NCI-H524 treated with DMSO at 0.1 percent for 48 hours (cell line): ENCODE measurements at places on chromosomes 13 and 19.

DNA sequence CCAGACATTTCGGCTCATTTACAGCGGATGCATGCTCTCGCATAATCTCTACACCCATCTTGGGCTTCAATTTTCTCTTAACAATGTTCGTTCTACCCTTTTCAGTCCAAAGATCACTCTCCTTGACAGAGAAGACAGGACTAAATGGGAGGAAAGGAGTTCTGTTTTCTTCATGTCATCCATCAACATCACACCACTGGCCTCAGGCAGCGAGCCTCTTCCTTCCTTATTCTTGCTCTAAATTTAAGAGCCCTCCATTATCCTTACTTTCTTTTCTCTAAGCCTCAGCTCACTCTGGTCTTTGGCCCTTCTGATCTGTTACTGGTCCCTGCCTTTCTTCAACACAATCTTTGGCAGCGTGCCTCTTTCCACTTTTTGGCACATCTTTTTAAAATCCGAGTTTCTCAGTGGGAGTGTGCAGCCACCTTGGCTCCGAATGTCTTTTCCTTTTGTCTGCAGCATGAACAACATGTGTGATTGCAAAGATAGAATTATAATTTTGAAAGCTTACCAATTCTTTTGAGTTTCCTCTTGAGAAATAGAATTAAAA is 98.7 kb downstream of the FAM216B start:
- DNase-seq = no peak

DNA sequence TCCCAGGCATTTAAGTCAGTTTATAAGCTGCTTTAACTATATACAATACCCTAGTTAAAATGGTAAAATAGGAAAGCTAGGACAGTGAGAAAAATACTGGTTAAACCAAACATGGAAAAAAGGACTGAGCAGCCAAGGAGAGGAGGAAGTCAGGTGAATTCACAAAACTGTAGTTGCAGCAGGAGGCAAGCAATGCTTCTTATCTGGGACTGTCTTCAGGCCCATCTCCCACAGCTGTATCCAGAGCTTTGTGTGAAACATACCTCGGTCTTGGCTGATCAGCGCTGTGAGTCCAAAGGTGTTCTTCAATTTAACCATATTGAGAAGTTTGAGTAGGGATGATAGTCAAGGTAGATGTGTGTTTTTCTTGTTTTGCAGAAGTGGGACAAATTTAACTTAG is 15.7 kb upstream of the SUPT20H start:
- DNase-seq = no peak

DNA sequence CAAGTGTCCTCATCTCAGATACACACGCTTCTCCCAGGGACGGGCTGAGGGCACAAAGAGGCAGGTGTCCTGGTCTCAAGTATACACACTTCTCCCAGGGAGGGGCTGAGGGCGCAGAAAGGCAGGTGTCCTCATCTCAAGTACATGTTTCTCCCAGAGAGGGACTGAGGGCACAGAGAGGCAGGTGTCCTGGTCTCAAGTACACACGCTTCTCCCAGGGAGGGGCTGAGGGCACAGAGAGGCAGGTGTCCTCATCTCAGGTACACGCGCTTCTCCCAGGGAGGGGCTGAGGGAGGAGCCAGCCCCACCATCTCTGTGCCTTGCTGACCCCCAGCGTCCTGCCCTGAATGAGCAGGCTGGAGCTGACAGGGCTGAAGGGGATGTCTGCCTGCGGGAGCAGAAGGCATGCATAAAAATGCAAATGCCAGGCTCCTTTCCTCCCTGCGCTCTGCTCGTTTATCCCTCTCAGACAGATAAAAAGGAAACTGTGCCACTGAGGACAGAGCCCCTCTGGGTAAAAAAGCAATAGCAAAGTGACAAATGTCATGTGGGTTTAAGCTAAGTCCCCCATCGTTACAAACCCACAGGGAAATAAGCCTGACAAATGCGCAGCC is 96.1 kb upstream of the UQCRFS1 start:
- no peak for DNase-seq

DNA sequence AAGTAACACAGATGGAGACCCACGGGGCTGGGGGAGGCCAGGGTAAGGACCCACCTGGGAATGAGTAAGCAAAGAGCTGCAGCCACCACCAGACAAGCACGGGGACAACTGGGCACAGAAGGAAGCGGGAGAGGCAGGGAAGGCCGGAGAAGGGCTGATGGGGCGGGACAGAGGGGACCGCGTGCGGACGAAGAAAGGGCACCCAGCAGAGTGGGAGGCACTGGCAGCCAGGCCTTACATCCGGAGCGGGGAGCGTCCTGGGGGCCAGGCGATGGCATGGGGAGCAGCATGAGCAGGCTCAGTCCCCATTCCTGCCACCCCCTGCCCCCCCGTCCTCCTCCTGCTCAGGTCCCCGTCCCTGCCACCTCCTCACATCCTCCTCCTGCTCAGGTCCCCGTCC is 3.0 kb downstream of the PROZ start:
- DNase-seq = no peak

DNA sequence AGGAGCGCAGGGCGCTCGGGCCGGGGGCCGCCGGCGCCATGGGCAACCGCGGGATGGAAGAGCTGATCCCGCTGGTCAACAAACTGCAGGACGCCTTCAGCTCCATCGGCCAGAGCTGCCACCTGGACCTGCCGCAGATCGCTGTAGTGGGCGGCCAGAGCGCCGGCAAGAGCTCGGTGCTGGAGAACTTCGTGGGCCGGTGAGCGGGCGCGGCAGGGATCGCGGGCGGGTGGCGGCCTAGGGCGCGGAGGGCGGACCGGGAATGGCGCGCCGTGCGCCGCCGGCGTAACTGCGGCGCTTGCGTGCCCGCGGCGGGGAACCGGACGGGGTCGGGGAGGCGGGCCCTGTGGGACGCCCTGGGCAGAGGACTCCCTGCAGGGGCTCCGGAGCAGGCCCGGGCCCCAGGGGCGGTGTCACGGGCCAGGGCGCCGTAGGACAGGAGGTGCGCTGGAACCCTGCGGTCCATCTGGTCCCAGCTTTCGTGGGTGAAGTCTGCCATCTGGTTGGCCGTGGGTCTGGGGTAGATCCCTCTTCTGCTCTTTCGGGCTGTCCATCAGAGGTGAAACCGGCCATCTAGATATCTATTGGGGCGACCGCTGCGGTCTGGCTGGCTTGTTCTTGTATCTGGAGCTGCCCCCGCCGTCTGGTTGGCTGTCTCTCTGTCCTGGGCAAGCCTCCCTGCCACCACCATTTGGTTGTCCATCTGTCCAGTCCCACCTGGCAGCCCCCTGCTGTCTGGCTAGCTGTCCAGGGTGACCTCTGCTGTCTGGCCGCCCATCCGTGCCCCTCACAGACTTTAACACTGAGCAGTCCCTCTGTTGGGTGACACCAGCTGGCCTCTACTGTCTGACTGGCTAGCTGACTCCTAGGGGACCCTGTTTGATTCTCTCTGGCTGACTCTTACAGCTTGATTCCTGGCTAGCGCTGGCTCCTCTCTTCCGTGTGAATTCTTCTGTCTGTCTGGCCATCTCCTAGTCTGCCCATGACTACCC is 622 bp downstream of the DNM2 start:
- DNase-seq = no peak

DNA sequence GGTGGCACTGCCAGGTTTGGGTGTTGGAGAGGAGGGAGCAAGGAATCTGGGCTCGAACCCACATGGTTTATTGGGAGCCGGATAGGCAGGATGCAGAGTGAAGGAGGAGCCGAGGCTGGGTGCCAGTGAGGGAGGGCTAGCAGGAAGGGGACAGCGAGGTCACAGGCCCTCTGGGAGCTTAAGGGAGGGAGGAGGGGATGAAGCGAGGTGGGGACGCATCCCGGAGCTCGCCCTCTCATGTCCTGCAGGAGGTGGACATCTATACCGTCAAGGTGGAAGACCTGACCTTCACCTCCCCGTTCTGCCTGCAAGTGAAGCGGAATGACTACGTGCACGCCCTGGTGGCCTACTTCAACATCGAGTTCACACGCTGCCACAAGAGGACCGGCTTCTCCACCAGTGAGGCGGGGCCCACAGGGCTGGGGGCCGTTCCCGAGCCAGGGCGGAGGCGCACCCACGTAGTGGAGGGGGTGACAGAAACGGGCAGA is 3.5 kb upstream of the ADM5 start:
- no peak for DNase-seq

DNA sequence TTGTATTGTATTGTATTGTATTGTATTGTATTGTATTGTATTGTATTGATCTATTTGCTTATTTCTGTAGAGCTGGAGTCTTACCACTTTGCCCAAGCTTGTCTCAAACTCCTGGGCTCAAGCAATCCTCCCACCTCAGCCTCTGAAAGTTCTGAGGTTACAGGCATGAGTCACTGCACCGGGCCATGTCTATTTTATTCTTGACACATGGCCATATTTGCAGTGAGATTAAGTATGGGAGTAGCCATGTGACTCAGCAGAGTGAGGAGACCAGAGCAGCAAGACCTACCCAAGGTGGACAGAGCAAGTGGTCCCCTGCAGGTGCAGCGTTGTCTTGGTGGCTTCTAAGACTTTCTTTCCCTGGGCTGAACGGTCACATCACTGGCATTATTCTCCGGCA is 49.1 kb upstream of the UBAC2 start:
- no peak for DNase-seq

GRCh38 chr13:47066226-47066625 is 169.4 kb upstream of the HTR2A start:
- DNase-seq = no peak

DNA sequence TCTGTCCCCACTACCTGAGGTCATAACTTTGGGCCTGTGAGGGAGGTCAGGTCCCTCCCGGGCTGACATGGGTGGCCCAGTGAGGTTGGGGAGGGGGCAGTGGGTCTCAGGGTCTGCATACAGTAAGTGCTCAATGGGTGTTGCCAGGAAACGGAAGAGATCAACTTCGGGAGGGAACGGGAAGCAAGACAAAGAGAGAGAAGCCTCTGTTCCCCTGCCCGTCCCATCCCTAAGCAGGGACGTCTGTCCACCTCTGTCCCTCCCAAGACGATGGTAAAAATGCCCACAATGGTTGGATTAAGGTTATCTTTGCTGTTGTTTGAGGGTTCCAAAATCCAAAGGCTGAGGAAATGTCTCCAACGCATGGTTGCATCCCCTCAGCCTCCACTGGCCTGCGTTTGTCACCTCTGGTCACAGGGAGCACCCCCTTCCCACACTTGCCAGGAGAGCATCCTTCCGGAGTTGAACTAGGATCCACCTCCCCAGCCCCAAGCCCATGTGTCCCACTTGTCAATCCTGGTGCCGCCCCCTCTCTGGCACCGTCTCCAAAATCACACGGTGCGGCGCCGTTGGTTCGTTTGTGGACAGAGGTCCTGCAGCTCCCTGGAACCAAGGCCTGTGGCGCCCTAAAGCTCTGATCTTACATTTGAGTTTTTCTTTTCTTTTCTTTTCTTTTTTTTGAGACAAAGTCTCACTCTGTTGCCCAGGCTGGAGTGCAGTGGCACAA is 774 bp upstream of the HOMER3 start:
- no peak for DNase-seq

- no peak for DNase-seq
These were observed 167.1 kb downstream of the LMO7 start for GRCh38 chr13:75803164-75803611.

DNA sequence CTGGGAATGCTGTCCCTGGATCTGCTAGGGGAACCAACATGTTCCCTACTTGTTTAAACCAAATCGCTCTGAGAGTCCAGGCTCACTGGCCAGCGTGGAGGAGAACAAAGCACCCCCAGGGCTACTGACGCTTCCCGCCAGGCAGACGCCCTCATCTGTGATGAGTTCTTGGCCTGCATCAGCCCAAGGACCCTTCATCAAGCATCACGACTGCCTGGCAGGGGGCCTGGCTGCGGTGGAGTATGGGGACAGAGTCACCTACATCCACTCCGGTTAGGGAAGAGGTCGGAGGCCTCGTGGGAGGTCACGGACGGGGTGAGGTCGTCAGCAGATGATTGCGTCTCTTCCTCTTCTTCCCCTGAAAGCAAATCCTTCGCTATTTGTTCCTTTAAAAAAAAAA is 17.7 kb downstream of the MIER2 start:
- no peak for DNase-seq

GRCh38 chr13:51396352-51396751 is 56.5 kb downstream of the INTS6 start:
- no peak for DNase-seq

- DNase-seq = no peak
These were observed 312.4 kb downstream of the ZNF536 start for GRCh38 chr19:30684613-30685012.

DNA sequence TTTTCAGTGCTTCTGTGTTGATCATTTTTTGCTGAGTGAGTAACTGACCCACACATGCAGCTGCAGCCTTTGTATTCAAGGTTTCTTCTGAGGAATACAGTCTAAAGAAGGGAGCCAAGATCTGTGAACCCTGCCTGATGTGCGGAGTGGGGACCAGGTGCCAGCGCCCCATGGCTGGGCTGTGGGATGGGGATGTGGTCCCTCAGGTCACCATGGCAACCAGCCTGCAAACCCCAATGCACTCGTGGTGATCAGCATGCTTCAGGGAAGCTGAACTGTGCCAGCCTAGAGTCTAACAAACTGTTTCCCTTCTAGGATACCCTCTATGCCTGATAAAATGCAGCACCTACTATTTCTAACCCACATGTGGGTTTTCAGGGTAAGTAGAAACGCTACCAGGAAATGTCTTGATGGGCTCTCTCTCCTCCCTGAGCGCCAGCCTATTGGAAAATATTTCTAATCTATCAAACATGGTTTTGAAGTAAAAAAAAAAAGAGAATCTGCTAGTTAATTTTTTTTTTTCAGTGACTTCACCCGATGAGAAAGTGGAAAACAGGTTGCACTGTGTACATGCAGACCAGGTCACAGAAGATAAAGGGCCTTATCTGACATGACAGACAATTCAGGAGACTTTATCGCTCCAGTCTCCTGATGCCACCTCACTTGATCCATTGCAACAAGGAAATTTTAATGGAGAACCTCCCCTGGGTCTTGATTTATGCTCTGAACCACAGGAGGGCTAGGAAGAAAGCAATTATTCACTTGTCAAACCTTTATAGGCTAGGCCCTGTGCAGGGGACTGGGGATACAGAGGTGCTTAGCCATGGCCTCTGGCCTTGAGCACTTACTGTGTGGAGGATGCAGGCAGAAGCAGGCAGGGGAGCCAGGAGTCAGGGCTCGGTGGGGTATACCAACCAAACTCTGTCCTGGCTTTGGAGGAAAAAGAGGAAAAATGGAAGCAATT is 51.1 kb downstream of the RASL11A start:
- DNase-seq = no peak

DNA sequence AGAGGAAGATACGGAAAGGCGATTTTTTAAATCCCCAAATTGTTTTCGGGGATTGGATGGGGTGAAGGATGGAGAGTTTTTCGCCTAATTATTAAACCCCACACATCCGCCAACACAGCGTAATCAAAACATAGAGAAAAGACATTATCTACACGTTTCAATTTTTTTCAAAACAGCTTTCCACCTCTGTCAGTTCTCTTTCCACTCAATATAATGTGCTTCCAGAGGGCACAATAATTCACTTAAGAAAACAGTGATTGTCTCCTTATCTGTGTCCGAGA is 435 bp upstream of the OBI1 start:
- DNase-seq = no peak

DNA sequence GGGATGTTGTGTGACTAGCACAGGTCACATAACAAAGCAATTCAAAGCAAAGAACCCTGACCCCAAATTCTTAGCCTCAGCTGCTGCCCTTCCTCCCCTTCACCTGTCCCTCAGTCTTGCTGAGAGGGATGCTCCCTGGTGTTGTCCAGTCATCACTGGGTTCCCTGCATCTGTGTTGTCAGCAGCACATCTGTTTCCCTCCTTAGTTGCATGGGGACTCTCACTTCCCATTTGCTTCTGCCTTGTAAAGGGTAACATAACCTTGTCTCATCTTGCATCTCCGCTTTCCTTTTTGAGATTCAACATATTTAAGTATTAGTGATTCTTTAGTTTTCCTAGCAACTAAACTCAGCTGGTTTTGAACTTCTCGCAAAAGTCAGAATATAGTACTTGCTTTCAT is 54.0 kb downstream of the SPATA13 start:
- no peak for DNase-seq
